Stimulated activated CD4-positive, alpha-beta T cell treated with anti-CD3 and anti-CD28 coated beads, Interleukin-12 subunit alpha, Interleukin-12 subunit beta, amount 100 ng/mL, for 24 hours (primary cell): ENCODE measurements at places on chromosomes 12 and 14.

GRCh38 chr12:128088926-128089325 is 178.0 kb upstream of the TMEM132C start:
- no peak for DNase-seq

- DNase-seq, result no peak
Observed at GRCh38 chr12:104686196-104686595, 229.4 kb downstream of the CHST11 start.

GRCh38 chr12:104694161-104694560 is 237.4 kb downstream of the CHST11 start:
- no peak for DNase-seq

GRCh38 chr12:109098183-109098604 is 797 bp downstream of the UNG start:
- DNase-seq, result no peak

- no peak for DNase-seq
Observed at GRCh38 chr12:107400686-107401447, 284.7 kb upstream of the PWP1 start.

- peak; percentile 6 for DNase-seq
Observed at GRCh38 chr14:59870277-59871165, at the start of gene RTN1. RTN1 (minus strand) TSS chr14:59870776; CDS start chr14:59870630, 146 bp downstream.

- peak; percentile 8 for DNase-seq
Observed at GRCh38 chr12:27176765-27177164, 67.3 kb upstream of the STK38L start.

DNA sequence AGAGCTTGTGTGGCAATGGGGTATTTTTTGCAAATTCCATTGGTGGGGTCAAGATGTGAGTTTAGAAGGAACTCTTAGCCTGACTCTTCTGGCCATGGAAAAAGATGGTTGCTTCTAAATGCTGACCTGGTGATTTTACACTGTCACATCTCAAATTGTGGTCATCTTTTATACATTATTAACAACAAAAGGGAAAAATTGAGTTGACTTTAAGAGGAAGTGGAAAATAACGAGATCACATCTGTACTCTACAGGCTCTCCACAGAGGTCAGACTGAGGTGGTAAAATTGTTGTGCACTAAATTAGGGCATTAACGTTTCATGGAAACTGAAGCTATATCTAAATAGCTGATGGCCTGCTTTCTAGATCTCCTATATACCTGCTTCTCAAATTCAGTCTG is 44.7 kb downstream of the PTPN11 start:
- no peak for DNase-seq

DNA sequence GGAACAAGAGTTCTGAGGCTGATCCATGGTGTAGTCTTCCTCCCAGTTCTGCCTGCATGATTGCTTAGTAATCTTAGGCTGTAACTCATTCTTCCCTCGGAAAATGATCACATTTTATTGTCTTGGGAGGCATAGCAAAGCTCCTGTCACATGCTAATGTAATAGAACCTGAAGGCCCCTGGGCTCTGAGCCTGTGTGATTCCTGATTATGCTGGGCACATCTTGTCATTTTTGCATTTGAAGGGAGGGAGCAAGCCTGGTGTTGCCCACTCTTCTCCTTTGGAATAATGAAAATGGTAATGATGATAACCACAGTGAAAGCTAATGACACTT is 215.4 kb downstream of the MSRB3 start:
- no peak for DNase-seq

DNA sequence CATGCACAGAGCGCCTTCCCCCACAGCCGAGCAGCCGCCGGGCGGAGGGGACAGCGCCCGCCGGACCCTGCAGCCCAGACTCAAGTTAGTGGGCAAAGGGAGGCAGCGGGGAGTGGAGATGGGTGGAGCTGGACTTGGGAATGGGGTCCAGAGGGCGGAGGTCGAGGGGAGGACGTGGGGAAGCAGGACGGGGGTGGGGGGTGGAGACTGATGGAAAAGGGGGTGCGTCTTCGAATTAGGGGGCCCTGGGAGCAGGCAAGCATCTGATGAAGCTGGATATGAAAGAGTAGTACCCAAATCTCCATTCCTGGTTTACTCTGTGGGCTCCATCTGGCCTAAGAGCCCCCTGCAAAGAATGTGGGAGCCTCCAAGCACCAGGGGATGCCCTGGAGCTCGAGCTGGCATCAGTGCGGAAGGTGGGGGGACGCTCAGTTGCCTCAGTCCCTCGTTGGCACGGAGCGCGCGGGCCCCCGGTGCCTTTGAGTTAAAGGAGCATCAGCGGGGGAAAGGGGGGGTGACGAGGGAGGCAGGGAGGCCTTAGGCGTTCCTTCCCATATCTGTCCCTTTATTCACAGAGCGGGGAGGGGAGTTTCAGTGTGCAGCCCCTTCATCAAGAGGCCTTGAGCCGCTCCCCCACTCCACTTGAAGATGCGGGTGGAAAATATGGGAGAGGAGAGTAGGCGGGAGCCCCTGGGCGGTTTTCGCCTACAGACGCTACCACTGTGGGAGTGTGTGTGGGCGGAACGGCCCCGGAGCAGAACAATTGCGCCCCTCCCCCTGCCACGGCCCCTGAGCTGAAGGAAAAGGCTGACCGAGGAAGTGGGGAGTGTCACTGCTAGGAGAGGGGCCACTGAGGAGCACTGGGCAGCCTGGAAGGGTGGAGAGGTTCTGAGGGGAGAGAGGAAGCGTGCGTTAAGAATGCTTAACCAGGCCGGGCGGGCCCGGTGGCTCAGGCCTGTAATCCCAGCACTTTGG is 644 bp downstream of the NAB2 start:
- DNase-seq, result peak; percentile 39

DNA sequence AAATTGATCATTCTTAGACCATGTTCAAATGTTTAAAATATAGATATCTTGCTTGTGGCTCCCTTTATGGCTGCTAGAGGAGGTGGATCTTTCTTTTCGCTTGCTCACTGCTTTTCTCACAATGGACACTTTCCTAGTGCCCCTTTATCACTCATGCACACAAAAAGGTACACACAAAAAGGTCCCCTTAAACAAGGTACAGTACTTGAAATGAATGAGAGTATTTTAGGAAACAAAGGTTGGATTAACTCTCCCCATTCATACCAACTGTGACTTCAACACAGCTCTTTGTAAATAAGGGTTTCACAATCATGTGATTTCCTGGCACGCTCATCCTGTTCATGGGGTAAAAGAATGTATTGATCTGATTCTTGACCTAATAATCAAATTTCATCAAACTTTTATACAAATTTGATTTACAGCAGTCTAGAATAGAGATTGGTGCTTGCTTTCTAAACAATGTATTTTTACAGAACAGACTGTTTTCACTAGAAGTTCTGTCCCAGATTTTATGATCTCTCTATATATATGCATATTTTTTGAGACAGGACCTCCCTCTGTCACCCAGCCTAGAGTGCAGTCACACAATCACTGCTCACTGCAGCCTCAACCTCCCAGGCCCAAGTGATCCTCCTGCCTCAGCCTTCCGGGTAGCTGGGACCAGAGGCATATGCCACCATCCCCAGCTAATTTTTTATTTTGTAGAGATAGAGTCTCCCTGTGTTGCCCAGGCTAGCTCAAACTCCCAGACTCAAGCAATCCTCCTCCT is 34.4 kb upstream of the EPS8 start:
- no peak for DNase-seq

- DNase-seq, result no peak
Observed at GRCh38 chr12:43836475-43836989, 651 bp downstream of the TMEM117 start.

DNA sequence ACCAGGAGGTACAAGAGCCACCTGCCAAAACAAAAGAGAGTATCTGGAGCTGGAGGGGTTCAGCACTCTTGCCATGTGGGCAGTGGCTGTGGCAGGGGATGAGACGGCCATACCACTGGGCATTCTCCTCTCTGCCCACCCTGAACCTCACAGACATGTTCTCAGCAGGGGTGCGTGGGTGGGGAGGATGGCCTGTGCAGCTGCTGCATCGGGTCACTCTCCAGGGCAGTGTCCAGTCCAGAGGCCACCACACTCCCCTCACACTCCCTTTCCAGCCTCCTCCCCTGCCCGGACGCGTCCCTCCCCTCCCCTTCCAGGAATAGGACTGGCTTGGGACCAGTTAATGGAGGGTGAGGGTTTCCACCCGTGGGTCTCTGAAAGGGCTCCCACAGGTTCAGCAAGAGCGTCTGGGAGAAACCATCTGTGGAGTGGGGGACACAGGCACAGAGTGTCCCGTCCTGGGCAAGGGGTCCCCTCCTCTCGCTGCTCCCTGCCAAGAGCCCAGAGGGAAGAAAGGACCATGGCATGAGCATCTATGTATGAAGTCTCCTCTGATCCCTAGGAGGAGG is 501 bp downstream of the C1R start:
- DNase-seq, result no peak

- no peak for DNase-seq
Observed at GRCh38 chr12:75870878-75871277, 160.7 kb downstream of the PHLDA1 start.

DNA sequence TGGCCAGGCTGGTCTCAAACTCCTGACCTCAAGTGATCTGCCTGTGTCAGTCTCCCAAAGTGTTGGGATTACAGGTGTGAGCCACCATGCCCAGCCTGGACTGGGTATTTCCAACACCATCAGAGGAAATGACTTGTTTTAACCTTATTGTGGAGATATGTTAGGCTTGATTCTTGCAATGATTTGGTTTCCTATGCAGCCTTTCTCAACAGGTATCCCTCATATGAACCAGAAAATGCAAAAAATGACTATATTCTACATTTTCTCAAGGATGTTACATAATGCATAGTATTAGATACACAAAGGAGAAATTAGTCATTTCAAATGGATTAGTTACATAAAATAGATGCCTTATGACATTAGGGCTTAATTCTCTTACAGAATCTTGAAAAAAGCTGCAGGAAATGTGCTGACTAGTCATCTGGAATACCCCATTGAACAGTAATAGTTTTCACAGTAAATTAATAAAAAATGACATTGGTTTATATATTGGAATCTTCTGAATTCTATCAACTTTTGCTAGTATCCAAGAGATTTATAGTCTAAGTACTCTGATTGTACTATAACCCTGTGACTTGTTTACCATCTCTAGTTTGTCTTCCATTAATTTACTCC is 132.6 kb downstream of the INSM2 start:
- no peak for DNase-seq

DNA sequence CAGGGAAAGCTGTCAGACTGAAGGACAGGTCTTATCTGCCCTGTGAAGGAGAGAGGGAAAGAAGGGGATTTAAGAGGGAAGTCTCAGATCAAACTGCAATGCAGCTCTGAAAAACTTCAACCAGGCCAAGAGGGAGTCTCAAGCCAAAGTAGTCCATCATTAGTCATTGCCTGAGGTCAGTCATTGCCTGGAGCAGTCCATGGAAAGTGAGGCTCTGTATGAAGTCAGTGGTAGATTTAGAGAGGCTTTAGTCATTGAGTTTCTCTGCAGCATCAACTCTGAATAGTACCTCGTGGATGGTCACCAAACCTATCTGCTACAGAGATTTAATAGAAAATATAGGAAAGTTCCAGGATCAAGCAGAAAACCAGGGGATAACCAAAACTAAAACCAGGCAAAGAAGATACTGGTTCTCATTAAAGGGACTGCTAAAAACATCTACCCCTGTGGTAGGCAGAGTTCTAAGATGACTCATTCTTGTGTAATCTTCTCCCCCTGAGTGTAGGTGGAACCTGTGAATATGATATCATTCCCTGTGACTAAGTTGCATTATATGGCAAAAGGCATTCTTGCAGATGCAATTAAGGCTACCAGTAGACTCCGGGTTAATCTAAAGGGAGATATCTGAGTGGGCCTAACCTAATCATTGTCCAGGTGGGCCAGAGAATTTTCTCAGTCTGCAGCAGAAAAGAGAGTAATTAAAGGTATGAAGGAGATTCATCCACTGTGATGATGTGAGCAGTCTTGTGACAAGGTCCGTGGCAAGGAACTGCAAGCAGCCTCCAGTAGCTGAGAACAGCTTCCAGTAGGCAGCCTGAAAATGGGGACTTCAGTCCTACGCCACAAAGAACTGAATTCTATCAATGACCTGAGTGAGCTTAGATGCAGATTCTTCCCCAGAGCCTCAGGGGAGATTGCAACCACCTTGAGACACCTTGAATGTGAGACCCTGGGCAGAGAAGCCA is 123.1 kb downstream of the GALC start:
- no peak for DNase-seq

DNA sequence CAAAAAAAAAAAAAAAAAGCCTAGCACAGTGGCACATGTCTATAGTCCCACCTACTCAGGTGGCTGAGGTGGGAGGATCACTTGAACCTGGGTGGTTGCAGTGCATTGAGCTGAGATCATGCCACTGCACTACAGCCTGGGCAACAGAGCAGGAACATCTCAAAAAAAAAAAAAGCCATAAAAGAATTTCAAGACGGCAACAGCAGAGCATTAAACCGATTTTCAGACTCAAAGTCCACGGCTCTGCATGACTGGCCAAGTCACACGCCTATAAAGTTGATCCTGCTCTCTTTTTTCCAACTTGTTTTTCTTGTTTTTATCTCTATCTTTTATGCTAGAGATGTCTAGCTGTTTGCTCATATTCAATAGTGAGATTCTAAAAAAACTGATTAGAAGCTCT is 45.3 kb downstream of the FBXO34 start:
- DNase-seq, result no peak

DNA sequence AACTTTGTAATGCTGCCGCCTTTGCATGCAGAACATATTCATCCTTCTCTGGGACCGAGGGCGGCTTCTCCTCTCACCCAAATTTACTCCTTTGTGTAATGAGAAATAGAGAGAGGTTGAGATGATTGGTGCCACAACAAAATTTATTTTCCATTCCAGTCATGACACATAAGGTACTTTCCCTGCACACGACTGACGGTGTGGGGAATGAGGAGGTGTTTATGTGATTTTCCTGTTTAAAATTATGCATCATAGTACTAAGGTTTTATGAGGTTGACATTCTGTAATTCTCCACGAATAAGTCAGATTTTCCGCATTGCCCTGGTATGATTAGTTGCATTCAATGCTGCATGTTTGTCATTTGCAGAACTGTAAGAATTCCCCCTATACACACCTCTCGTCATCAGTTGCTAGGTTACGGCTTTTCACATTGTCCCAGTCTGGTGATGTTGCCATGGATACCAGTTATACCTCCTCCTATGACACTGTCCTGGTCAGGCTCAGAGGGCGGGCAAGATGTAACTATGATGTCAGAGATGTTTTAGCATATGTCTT is 23.1 kb downstream of the BICDL1 start:
- peak; percentile 66 for DNase-seq

DNA sequence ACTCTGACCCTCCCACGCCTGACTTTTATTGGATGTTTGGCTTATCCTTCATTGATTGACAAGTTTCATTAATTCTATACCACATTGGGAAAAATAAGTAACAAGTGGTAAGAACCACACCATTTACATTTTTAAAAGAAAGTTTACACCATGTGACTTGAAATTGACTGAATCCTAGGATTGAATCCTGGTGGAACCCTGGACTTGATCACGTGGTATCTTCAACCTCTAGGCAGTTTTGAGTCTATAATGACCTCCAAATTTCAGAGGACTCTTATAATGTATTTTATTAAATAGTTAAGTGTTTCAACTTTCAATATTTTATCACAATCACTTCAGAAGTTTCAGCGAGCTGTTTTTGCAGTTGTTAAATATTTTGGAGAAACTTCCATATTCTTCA is 172.0 kb downstream of the SLC6A15 start:
- no peak for DNase-seq

DNA sequence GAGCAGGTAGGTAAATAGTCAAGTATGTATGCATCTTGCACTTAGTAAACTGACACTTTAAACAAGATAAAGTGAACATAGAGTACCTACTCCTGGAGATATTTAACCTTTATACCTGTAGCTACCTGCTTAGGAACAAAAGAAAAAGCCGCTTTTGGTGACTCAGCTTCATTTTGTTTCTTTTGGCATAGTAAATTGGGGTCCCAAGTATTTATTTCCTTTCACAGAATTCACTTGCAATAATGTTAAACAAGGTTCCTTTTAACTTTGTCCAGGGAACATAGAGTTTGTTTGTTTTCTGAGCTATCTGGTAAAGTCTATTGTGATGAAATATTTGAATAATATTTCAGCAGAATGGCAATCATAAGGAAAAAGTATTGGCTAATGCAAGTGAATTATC is 20.0 kb downstream of the SLCO1B3 start:
- no peak for DNase-seq
